ENCODE measurements at places on chromosomes 3 and 15.

DNA sequence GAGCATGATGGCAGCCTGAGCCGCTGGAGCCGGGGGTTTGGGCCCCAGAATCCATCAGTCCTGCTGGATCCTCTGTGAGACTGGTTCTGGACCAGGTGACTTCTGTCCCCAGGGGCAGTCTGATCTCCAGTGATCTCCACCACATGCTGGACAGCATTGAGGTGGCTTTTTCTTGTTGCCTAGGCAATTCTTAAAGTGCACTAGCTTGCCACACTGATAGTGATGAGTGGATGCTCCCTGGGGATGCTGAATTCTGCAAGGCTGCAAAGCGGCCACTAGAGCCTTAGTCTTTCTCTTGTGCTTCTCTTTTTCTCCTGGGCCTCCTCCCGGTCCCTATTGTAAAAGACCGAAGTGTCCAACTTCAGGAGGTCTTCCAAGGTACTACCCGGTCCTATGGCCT lies 70.4 kb upstream of the ATP11B start:
- no peak for DNase-seq

GRCh38 chr3:77699125-77699691 lies 659.3 kb downstream of the ROBO2 start:
- DNase-seq: no peak

DNA sequence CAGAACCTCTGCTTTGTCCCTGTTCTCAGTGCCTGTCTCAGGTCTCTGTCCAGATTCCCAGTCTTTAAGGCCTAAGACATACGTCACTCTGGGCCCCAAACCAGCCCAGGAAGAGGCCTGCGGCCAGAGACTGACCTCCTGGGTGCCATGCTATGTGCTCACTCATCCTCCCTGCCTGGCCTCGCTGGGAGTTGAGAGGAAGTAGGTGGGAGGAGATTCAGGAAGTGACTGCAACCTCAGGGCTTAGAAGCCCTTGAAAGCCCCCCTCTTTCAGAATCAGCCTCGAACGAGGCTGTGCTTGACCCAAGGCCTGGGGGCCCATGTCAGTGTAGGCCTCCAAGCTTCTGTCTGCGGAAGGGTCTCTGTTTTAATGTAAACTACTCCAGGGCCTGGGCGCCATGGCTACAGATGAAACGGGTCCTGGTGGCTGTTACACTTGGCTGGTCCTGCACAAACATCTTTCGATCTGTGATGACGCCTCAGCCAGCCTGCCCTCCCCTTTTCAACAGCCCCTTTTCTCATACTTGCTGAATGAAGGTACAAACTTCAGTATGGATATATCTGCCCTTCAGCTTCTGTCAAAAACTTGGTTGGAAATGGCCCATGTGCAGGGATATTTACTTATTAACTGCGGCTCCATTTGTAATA lies 11.7 kb downstream of the RASGRF1 start:
- DNase-seq: no peak

DNA sequence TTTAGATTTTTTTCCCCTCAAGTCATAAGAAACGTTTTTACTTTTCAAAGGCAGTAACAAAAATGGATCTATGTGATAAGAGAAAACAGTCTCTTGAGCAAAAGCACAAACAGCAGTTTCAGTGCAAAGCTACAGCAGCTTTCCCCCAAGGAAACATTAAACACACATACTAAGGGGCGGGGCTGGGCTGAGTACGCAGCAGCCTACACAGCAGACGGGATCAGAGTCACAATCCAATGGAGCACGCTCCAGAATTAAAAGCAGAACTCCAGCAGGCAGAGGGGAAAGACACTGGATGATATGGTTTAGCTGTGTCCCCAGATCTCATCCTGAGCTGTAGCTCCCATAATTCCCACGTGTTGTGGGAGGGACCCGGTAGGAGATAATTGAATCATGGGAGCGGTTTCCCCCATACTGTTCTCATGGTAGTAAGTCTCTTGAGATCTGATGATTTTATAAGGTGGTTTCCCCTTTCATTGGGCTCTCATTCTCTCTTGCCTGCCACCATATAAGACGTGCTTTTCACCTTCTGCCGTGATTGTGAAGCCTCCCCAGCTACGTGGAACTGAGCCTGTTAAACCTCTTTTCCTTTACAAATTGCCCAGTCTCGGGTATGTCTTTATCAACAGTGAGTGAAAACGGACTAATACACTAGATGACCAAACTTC lies 116.2 kb upstream of the SLCO3A1 start:
- no peak for DNase-seq

DNA sequence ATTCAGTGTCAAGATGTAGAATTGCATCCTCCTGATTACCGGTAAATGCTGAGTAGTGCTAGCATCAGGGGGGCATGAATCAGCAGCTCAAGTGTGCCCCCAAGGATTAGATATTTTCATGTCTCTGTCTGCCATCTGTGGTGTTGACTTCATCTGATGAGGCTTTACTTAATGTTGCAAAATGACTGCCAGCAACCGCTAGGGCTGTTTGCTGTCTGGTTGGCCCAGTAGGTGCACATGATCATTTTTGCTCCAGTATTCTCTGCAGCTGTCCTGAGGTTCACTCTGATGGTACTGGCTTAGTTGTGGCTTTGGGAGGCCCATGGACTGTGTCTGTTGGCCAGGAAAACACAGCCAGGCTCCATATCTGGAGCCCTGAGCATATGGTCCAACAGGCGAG lies 316.4 kb downstream of the SOX2 start:
- DNase-seq: no peak

GRCh38 chr3:187370051-187370450 lies 1.9 kb downstream of the RTP4 start:
- no peak for DNase-seq

GRCh38 chr3:18988614-18989229 lies 159.6 kb upstream of the KCNH8 start:
- no peak for DNase-seq

GRCh38 chr15:100595964-100596363 lies 6.0 kb downstream of the LINS1 start:
- DNase-seq: no peak

GRCh38 chr15:79858469-79858868 lies 38.3 kb downstream of the MTHFS start:
- DNase-seq: peak; percentile 4

DNA sequence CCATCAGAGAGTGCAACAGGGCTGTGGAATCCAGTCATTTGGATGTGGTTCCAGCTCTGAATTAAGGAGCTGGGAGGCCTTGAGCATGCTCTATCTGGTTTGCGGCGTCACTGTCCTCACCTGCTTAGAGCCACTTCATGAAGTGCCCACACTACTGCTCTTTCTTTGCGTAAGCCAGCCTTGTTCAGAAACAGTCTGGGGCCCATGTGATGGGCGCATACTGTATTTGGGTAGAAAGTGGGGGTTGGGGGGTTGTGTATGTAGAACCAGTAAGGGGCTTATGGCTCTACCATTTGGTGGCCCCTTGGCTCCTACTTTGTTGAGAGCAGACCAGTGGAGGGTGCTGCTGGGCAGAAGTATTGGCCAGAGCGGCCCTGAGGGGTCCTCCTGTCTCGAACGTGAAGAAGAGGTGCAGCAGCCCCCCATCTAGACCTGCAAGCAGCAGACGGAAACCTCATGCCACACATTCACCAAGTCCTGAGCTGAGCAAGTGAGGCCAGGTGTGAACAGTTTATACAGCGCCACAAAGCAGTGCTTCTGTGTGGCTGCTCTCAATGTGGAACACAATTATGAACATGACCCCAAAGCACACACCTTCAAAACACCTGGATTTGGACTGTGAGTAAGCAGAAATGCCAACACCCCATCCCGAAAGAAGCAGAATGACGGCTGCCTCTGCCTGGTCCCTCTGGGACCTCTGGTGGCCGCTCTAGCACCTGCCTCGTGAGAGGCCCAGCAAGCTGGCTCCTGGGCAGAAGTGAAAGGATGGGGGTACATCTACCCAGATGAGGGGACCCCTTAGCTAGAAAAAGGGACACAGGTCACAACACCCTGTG lies 26.6 kb downstream of the SRPRB start:
- DNase-seq: no peak

DNA sequence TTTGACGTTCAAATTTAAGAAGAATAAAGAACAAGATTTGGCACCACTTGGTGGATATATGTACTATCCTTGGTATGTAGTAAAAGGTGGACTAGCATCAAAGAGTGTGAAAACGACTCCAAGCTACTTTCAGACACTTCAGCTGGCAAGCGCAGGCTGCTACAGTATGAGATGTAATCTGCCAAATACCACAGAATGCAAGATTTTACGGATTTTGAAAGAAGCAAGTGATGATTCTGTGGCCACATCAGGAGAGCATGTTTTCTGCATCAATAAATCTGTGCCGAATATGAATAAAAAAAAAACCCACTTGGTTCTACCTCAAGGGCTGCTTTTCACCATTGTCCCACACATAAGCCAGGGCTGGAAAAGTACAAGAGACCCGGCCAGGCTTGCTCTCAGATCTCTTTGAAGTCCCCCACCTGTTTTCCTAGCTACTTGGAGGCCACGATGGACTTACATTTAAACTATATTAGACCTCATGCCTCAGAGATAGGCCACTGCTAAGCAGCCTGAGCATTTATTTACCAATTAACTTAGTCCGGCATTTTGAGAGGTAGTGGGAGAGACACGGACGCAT lies 37.4 kb downstream of the MYO1E start:
- peak; percentile 20 for DNase-seq

DNA sequence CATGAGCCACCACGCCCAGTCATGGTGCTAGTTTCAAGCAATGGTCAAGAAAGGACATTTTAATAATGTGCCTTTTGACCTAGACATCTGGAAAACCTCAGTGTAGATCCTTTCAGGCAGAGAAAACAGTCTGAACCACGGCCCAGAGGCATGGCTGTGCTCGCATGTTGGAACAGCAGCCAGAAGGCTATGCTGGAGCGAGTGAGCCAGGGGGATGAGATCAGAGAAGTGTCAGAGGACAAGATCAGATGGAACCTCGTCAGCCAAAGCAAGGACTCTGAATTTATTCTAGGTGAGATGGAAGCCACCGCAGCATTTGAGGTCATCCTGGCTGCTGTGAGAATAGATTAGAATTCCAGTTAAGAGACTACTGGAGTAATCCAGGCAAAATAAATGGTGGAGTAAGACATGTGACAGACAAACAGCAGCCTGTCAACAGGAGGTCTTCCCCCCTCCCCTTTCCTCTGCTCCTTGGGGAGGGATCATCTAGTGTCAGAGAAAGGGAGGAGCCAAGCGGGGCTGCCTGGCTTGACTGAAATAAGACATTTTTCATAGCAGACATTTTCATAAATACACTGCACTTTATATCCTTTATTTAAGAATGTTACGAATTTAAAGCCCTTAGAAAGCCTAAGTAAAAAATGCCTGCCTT lies 40.4 kb upstream of the ACKR4 start:
- DNase-seq: peak; percentile 19

- DNase-seq: no peak
Measured at GRCh38 chr15:90203473-90203872, 2.3 kb downstream of the SEMA4B start.

GRCh38 chr3:20310629-20311028 lies 124.6 kb upstream of the SGO1 start:
- no peak for DNase-seq

GRCh38 chr3:46266598-46266997 lies 24.3 kb downstream of the CCR3 start:
- DNase-seq: peak; percentile 11

DNA sequence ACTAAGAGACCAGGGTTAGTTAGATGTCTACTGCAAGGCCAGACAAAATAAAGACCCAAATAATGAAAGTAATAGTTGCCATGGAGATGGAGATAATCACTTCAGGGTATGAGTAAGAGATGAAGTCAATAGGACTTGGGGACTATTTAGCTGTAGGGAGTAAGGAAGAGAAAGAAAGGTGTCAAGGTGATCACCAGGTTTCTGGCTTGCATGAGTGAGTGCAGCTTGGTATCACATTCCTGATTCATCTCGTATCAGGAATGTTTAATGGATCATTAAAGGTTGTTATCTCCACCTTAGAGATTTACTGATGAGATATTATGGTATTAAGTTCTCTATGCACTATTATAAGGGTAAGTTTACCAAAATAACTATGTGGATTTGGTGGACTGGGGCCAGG lies 357.4 kb upstream of the ATP11B start:
- DNase-seq: no peak

DNA sequence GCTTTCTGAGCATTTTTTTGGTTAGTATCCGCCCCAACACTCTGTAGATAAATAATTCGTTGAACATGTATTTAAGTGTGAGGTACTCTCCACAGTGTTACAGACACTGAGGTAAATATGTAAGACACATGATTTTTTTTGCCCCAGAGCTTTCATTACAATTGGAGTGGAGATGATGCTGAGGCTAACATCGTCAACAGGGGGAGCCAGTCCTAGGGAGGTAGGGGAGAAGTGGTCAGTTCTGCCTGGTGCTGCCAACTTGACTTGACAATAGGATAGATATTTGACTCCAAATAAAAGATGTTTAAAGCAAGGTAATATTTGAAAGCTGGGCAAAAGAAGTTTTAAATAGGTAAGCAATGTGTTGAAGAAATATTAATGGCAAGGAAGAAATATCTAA lies 295.7 kb downstream of the UNC13C start:
- DNase-seq: no peak

GRCh38 chr15:86840996-86841395 lies 761.3 kb downstream of the AGBL1 start:
- no peak for DNase-seq

DNA sequence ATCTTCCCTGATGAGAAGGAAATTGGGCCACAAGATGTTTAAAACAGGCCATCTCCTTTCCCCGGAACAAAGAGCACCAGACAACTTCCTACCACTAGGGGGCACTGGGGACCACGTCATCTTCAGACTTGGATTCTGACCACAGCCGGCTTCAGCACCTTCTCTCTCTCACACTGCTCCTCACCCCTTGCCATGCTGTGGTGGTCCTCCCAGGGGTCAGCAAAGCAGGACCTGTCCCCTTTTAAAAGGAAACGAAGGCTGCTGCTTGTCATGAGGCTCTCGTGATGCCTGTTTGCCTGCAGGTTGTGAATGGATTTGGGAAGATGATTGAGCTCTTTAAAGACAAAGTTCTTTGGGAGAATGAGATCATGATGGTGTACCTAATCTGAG lies 16.2 kb downstream of the RFT1 start:
- peak; percentile 88 for DNase-seq

- peak; percentile 97 for DNase-seq
Measured at GRCh38 chr15:74179101-74179841, 5.8 kb downstream of the ISLR start.

- DNase-seq: no peak
Measured at GRCh38 chr3:79491029-79491641, 276.7 kb downstream of the ROBO1 start.

- DNase-seq: no peak
Measured at GRCh38 chr15:27293607-27294006, 322.6 kb downstream of the GABRG3 start.

GRCh38 chr3:20037255-20037996 lies 2.8 kb upstream of the KAT2B start:
- DNase-seq: no peak

DNA sequence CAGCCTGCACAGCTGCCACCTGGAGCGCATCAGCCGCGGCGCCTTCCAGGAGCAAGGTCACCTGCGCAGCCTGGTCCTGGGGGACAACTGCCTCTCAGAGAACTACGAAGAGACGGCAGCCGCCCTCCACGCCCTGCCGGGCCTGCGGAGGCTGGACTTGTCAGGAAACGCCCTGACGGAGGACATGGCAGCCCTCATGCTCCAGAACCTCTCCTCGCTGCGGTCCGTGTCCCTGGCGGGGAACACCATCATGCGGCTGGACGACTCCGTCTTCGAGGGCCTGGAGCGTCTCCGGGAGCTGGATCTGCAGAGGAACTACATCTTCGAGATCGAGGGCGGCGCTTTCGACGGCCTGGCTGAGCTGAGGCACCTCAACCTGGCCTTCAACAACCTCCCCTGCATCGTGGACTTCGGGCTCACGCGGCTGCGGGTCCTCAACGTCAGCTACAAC lies 20.4 kb downstream of the NRROS start:
- DNase-seq: no peak
